Stimulated activated CD8-positive, alpha-beta memory T cell treated with anti-CD3 and anti-CD28 coated beads, Interleukin-15, amount 100 ng/mL, for 48 hours (primary cell): ENCODE measurements at places on chromosomes 5 and 9.

- DNase-seq: no peak
These were observed 89.5 kb downstream of the CDH10 start for GRCh38 chr5:24555229-24555628.

- no peak for DNase-seq
These were observed 34.8 kb upstream of the EFNA5 start for GRCh38 chr5:107705402-107706014.

- no peak for DNase-seq
These were observed 9.0 kb upstream of the CPLX2 start for GRCh38 chr5:175862131-175863012.

DNA sequence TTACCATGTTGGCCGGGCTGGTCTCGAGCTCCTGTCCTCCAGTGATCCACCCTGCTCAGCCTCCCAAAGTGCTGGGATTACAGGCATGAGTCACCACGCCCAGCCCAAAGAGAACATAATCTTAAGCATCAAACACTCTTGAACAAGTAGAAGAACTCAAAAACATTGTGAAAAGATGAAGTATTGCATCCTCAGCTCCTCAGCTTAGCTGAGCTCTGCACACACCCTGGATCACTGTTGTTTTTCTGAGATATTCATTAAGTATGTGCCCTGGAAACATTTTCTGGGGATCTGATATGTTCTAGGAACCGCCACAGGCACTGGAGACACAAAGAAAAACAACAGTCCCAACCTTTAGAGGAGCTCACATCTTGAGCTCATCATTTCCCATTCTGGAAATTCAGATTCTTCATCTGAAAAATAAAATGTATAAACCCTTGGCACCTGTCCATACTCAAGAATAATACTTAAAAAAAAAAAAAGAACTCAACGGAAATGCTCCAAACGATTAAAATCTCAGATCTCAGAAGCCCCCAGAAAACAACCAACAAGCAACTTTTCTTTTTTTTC is 62.2 kb upstream of the ZNF462 start:
- DNase-seq: no peak

GRCh38 chr5:128146671-128147070 is 63.1 kb downstream of the SLC12A2 start:
- DNase-seq: no peak

- DNase-seq: no peak
These were observed 36.4 kb upstream of the SV2C start for GRCh38 chr5:76046741-76047140.

DNA sequence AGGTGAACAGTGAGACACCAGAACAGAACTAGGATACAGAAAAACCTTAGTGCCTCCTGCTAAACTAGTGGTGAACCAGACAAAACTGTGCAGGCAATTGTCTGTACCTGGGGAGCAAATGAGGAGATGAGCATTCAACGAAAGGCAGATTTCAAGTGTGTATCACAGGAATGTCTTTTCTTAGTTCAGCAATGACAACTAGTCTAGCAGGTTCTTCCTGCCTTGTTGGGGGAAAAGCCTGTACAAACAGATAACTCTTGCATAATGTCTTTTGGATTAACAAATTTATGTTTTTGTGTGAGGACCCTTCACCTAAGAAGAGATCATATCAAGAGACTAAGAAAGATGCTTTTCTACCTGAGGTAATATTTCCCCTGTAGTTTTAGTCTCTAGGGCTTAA is 21.8 kb upstream of the DENND4C start:
- no peak for DNase-seq

GRCh38 chr9:4160249-4160648 is 139.6 kb downstream of the GLIS3 start:
- no peak for DNase-seq

DNA sequence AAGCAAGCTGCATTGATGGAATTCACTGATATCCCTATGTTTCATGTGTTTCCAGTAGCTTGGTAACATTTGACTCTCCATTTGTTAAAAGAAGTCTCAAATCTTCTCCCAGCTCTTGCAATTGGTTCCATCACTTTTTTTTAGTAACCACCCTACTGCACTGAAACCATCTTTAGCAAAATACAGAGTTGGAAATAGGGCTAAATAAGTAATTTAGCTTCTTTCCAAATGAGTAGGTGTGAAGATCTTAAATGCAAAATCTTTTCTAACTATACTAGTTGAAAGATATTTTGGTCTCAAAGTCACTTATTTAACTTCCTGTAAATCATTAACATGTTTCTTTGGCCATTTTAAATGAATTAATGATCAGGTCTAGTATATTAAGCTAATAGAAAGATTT is 138.1 kb downstream of the DIRAS2 start:
- no peak for DNase-seq

DNA sequence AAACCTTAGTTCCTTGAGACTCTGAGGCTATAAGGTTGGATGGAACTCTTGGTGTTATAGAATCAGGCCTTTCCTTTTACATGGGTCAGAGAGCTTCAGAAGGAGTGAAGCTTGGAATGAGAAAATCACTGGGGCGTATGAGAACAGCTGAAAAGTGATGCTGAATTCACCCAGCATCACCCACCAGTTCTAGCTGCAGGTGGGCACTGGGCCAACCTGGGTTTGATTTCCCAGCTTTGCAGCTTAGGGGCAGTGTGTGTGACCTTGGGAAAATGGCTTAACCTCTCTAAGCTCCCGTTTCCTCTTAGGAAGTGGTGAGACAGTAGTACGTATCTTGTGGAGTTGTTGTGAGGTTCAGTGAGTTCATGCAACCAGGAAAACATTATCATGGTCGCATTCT is 10.7 kb downstream of the PCDH12 start:
- no peak for DNase-seq

DNA sequence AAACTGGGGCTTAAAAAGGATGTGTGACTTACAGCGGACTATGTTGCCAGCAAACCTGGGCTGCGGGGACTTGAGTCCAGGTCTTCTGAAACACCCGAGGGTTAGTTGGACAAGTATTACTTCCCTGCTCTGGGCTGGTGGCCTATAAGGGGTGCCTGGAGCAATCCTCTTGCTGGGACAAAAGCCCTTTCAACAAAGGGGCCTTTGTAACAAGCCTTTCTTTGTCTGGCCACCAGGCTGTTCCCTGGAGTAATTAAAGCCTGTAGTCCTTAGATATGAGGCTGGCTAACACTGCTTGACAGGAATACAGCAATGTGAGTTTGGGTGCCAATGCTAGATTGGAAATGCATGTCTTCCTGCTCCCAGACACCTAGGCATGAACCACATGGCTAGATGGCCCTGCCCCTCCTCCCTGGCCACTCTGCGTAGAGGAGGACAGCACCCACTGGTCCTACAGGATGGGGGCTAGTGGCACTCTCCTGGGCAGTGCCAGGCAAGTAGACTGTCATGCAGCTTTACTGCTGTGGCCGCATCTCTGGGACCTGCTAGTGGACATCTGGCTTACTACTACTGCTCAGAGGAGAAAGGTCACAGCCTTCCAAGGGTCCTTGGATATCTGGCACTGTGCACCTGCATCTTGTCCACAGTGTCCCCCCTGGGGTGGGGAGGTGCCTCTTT is 343.1 kb downstream of the ZSWIM6 start:
- no peak for DNase-seq

DNA sequence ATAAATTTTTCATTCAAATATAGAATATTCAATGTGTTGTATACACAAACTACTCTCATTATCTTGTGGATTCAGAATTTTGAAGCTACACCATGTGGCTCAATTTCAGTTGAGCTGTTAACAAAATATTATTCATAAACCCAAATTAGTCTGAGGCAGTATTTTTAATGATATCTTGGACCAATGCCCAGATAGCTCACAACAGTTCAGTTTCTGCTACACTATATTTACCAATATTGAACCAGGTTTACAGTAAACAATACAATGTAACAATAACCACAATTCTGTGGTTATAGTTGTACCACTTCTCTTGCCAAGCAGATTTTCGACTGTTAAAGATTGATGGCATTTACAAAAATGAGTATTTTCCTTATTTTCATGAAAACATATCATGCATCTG is 99.9 kb downstream of the SSBP2 start:
- no peak for DNase-seq

DNA sequence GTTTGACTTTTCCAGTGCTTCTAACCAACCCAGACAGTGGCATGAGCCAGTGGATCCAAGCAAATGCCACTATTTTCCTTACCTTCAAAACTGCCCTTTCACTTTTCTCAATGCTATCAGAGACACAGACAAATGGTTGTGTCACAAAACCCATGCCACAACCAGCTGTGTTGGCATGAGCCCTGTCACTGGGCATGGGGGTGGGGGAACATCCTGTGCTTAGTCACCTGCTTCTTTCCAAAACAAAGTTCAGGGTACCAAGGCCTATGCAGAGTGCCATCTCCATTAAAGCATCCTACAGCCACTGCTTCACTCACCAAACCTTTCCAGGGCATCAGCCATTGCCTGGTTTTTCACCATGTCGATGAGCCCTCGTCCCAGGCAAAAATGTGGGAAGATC is 30.1 kb downstream of the NIPSNAP3B start:
- peak; percentile 4 for DNase-seq

GRCh38 chr5:135887447-135887864 is 8.2 kb downstream of the IL9 start:
- peak; percentile 39 for DNase-seq

DNA sequence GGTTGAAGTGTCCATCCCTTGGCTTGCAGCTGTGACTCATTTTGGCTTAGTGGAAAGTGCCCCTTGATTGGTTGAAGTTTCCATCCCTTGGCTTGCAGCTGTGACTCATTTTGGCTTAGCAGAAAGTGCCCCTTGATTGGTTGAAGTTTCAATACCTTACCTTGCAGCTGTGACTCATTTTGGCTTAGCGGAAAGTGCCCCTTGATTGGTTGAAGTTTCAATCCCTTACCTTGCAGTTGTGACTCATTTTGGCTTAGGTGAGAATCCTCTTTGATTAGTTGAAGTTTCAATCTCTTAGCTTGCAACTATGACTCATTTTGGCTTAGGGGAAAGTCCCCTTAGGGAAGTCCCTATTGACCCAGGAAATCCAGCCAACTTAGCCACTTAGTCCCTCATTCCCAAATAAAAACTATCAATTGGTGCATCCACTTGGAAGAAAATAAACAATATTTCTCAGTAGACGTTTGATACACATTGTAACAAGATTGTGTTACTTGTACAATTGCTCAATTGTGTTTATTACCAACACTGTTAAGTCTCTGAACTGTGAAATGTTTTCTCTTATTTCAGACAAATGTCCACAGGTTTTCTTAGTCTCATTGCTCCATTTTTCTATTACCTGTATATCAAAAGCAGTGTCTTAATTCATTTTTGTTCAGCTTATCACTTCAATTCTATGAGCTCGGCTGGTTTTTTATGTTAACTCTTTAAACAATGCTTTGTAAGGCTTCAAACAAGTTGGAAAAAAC is 2308.8 kb upstream of the ACO1 start:
- peak; percentile 7 for DNase-seq

- no peak for DNase-seq
These were observed 2.7 kb upstream of the HSPA4 start for GRCh38 chr5:133048993-133049725.

DNA sequence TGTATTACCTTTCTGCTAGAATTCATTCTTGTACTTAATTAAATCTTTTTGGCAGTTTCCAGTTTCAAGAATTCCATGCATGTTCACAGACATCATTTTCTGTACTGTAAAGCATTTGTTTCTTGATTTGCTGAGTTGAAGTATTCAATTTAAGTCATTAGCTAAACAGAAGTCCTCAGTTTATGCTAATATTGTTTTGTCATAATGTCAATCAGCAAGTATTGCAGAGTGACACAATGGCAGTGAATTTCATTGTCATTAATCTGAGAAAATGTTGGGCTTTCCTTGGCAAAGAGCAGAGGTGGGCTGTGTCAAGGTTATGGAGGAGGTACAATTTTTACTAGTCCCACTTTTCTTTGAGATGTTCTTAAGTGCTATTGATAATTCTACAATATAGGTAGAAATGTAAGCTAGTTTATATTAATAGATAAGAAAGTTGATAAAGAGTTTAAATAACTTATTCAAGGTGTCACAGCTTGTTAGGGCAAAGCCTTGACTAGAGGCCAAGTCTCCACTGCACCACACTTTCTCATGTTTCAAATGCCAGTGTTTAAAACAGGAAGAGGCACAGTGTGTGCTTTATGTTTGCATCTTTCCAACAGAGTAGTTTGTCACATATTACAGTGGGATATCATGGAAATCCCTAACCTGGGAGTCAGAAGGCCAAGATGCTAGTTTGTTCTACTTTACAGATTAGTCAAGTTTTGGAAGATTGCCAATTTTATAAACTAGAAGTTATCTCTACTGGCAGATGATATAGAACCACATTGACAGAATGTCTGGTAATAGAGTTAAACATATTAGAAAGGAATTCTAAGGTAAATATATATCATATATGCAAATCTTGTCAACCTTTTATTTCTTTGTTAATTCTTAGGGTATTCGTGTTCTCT is 56.3 kb downstream of the SLF1 start:
- DNase-seq: no peak

- peak; percentile 58 for DNase-seq
These were observed 76.8 kb downstream of the CFAP77 start for GRCh38 chr9:132486706-132487350.

GRCh38 chr5:74174366-74174765 is 466.2 kb downstream of the ENC1 start:
- DNase-seq: no peak

GRCh38 chr5:171724468-171725204 is 61.0 kb upstream of the SMIM23 start:
- no peak for DNase-seq

DNA sequence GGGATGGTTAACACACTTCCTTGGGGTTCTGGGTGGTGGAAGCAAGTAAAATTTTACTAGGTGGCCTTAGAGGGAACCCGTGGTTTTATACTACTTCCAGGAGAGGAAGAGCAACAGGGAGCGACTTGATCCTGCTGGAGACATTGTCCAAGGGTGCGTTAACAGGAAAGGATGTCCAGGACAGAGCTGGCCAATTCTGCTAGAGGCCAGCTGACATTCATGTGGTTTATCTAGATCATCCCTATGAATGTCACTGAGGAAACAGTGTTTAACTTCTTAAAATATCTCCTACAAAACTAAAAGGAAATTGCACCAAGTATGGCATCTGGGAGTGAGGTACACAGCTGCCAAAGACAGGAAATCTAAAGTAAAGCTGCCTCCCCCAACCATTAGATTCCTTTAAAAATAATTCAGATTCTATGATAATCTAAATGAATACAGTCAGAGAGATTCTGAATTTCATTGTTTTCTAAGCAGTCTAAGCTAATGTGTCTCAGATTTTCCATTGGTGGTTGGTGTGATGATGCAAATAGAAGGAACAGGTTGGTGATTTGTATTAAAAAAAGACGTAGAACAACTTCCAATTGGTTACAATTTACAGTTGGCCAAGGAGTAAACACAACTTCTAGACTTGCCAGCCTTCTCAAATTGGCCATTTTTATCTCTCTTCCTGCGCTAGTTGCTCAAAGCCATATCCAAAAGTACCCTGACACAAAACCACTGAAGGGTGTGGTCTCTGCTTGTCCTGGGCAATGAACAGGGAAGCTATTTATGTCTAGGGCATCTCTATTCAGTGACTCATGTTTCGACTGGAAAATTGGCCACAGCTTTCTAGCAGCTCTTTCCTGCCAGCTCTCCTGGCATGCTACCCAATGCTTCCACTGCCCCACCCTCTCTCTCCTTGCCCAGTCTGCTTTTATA is 574.7 kb upstream of the MEF2C start:
- DNase-seq: no peak

GRCh38 chr9:111149018-111149759 is 110.9 kb upstream of the LPAR1 start:
- no peak for DNase-seq
